ENCODE measurements at places on chromosomes 12 and 14.

- no peak for DNase-seq
Measured at GRCh38 chr12:46524778-46525177, 152.2 kb upstream of the SLC38A2 start.

GRCh38 chr12:57782243-57782607, 362 bp upstream of the TSFM start:
- no peak for DNase-seq

DNA sequence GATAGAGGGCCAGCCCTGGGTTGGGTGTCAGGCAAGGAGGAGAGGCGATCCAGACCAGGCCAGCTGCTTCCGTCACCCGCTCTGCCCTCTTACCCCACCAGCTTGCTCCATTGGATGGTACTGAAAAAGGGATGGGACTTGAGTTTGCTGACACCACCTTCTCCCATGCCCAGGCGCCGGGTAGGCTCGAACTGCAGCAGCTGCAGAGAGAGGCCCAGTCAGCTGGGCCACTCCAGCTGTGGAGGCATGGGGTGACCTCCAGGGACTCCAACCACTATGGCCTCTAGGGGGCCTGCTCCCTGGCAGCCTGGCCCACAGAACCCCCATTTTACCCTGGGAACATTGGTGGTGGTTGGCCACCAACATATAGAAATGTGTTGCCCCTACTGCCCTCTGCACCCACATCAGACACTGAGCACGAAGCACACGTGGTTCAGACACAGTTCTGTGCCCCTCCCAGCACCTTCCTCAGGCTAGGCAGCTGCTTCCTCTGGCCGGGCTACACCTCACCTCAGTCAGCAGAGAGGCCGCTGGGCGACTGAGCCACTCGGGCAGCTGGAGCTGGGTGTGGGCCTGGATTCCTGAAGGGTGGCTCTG, 16.0 kb downstream of the RPS6KL1 start:
- no peak for DNase-seq

GRCh38 chr12:111455448-111456320, 50.0 kb downstream of the SH2B3 start:
- DNase-seq = no peak

GRCh38 chr14:67875175-67876006, 55.8 kb downstream of the RAD51B start:
- DNase-seq = no peak

DNA sequence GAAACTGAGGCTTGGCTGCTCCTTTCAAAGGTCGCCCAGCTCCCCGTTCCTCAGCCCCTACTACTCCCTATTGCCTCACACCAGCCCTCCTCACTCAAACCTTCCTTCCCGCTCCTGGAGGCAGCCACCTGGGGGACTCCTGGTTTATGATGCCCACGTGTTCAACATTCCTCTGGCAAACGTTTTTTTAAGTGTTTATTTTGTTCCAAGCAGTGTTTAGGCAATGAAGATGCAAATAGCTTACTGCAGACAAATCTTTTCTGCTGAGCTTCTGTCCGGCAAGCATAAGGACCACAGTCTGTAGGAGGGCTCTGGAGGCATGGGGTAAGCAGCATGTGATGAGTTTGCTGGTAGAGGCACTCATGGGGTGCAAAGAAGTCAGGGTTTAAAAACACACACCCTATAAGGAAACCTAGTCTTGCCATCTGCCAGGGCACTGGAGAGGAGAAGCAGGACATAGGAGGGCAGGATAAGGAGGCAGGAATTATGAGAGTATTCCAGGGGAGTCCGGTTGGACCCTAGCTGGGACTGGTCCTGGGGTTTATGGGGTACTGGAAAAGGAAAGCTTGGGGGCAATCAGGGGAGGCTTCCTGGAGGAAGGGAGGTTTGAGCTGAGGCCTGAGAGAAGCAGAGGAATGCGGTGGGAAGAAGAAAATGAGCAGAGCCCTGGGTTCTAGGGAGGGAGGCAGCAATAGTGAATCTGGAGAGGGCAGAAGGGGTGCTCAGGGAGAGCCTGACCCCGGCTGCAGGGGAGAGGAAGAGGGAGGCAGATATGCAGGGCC, 123.3 kb downstream of the NCOR2 start:
- DNase-seq = no peak

All from stimulated activated CD8-positive, alpha-beta memory T cell treated with anti-CD3 and anti-CD28 coated beads, Interleukin-2, amount 100 ng/mL, for 48 hours (primary cell).